ENCODE measurements at places on chromosomes 12 and 14. TPM values are rescaled to one million over a fixed set of nuclear protein-coding genes. Genes with fewer than 3 reads are reported as not detected.

VRTN gene
- total RNA-seq, result 0.02 TPM

HCAR2 gene
- total RNA-seq, result 0.06 TPM

IRF2BPL gene
- 17.6 TPM for total RNA-seq

CBLN3 gene
- total RNA-seq, result 1.0 TPM

OAS1 gene
- 34.1 TPM for total RNA-seq

ASB2 gene
- 0.24 TPM for total RNA-seq
